ENCODE measurements at places on chromosomes 6 and 20. TPM values are rescaled to one million over a fixed set of nuclear protein-coding genes. Genes with fewer than 3 reads are reported as not detected.

GRCh38 chr6:24154121-24154520 lies 28.1 kb downstream of the NRSN1 start:
- no peak overlapping the region for H3K27ac ChIP-seq
- H3K4me1 ChIP-seq = no peaks in the 10 kb centered on the region
- no peaks in the 10 kb centered on the region for H3K27me3 ChIP-seq
- DNase-seq = no peak
- no peaks in the 10 kb centered on the region for H3K36me3 ChIP-seq

DNA sequence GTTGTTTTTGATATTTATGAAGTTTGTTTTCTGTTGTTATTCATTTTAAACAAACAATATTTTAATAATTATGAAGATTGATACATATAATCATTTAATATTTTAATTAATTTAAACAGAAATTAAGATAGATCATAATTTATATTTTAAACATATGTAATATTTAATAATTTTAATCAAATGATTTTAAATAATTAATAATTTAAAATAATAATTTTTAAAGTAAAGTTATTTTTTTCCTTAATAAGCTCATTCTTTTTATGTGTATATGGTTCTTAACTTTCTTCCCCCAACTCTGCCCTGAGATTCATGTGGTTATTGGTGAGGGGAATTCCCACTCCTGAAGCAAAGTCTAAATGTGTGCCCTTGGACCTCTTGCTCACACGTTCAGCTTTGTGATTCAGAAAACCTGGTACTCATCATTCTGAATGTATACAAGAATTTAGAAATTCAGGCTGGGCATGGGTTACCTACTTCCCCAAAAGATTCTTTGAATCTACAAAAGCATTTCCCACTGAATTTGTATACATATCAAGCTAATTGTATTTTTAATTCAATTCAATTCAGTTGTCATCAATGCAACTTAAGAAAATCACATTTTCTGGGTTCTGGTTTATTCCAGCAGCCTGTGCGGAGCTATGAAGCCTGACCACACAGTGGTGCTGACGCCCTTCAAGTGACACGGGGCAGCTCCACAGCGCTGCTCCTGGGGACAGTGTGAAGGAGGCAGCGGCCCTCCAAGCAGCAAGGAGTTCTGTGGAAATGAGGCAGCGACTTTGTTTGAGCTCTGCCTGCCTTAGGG lies 168.9 kb upstream of the UST start:
- H3K27ac ChIP-seq = no peak overlapping the region
- H3K4me1 ChIP-seq = no peaks in the 10 kb centered on the region
- H3K36me3 ChIP-seq = no peaks in the 10 kb centered on the region
- DNase-seq = peak; percentile 86

Gene SIRPD
- total RNA-seq = not detected

GRCh38 chr6:39488255-39488879 lies 165.9 kb upstream of the KCNK16 start:
- H3K36me3 ChIP-seq = no peaks in the 10 kb centered on the region
- no peaks in the 10 kb centered on the region for H3K27me3 ChIP-seq
- no peak overlapping the region for H3K4me3 ChIP-seq
- H3K27ac ChIP-seq = no peak overlapping the region
- H3K4me1 ChIP-seq = peaks cover under 1% of the 10 kb centered on the region
- DNase-seq = no peak

GRCh38 chr6:161044335-161044734 lies 52.8 kb downstream of the MAP3K4 start:
- no peaks in the 10 kb centered on the region for H3K27me3 ChIP-seq
- H3K36me3 ChIP-seq = peaks cover 3% of the 10 kb centered on the region
- no peaks in the 10 kb centered on the region for H3K4me1 ChIP-seq

Gene BTN1A1
- not detected for total RNA-seq

Gene CST5
- total RNA-seq = 1.7 TPM

Gene LGSN
- total RNA-seq = 1.6 TPM

- no peak overlapping the region for H3K27ac ChIP-seq
- no peak for DNase-seq
- H3K4me1 ChIP-seq = no peaks in the 10 kb centered on the region
- H3K27me3 ChIP-seq = no peaks in the 10 kb centered on the region
- H3K4me3 ChIP-seq = no peak overlapping the region
These were observed 469.1 kb downstream of the GJA1 start for GRCh38 chr6:121904559-121904958.

- H3K27me3 ChIP-seq = no peaks in the 10 kb centered on the region
- H3K27ac ChIP-seq = no peak overlapping the region
- H3K4me1 ChIP-seq = no peaks in the 10 kb centered on the region
- no peak overlapping the region for H3K4me3 ChIP-seq
- no peaks in the 10 kb centered on the region for H3K36me3 ChIP-seq
- DNase-seq = no peak
These were observed 112.3 kb upstream of the HDAC2 start for GRCh38 chr6:114083251-114083650.

DNA sequence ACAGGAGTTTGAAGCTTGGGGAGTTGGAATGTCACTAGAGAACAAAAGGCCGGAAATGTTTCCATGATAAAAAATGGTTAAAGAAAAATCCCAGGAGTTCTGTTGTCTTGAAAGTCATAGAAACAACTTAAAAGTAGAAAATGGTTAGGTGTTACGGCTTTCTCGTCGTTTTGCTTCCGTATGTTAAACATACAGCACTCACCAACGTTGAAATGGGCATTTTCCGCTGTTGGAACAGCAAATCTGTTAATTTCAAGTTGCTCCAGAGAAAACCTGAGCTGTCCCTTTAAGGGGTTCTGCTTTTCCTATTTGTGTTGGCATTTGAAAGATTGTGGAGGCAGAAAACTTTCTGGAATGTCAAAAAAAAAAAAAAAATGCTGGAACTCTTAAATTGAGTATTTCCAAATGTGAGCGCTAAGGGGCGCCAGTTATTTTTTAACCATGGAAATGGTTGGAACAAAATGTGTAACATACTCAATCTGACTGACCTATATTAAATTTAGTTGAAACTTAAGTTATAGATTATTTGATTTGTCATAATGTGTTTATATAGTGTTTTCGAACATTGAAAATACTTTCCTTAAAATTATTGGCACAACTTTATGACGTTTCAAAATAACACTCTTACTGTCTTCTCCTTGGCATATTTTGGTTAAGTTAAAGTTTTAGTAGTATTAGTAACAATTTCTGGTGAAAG lies 2.2 kb downstream of the QKI start:
- H3K36me3 ChIP-seq = no peaks in the 10 kb centered on the region
- no peak for DNase-seq
- H3K4me1 ChIP-seq = peaks cover 34% of the 10 kb centered on the region
- H3K27me3 ChIP-seq = no peaks in the 10 kb centered on the region
- H3K4me3 ChIP-seq = peak overlapping the region; percentile 93

DNA sequence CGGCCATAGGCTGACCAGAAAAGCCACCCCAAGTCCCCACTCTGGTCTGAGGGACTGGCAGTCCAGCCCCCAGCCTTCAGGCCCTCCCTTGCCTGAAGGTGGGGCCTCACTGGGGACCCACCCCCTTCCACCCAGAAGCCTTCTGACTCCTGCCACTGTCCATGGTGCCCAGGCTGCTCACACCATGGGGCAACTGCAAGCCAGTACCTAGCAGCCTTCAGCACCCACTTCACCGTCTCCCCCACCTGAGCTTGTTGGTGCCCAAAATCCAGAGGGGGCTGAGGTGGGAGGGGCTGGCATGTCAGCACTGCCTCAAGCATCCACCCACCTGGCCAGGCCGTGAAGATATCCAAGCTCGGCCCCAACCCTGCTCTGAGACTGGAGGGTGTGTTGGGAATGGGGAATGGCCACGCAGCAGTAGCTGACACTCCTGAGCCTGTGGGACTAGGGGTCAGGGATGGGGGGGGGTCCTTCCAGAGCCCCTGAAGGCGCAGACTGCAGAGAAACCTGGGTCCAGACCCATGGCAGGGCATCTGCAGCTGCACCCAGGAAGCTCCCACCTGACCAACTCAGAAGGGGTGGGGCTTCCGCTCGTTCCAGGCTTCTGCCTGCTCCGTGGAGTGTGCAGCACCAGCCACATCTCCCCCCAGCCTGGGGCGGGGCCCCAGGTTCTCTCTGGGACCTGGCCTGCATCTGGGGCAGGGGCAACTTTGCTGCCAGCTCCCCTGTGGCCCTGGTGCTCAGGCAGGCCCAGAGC lies 942.1 kb upstream of the EPHA7 start:
- no peak overlapping the region for H3K4me3 ChIP-seq
- no peak overlapping the region for H3K27ac ChIP-seq
- no peaks in the 10 kb centered on the region for H3K27me3 ChIP-seq
- no peak for DNase-seq
- no peaks in the 10 kb centered on the region for H3K4me1 ChIP-seq

- no peak overlapping the region for H3K27ac ChIP-seq
- H3K27me3 ChIP-seq = no peaks in the 10 kb centered on the region
These were observed 16.8 kb downstream of the POFUT1 start for GRCh38 chr20:32224463-32224862.

Gene OTOR
- total RNA-seq = not detected

DNA sequence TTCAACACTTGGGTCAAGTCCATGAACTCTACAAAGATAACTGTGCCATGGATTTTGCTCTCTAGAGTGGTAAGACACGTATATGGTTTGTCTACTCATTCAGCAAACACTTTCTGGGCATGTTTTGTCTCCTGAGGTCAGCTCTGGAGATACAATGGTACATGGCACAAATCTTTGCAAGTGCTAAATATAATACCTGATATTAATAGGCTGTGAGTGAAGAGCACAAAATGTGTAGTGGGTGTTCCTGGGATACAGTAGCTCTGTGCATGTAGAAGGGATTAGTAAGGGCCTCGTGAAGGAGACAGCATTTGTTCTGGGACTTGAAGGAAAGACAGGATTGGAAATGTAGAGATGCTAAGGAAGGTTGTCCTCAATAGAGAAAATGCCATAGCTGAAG lies 360.9 kb downstream of the BCKDHB start:
- no peak overlapping the region for H3K4me3 ChIP-seq
- no peaks in the 10 kb centered on the region for H3K36me3 ChIP-seq
- no peak for DNase-seq
- no peaks in the 10 kb centered on the region for H3K27me3 ChIP-seq
- H3K27ac ChIP-seq = no peak overlapping the region
- no peaks in the 10 kb centered on the region for H3K4me1 ChIP-seq

GRCh38 chr6:56767892-56768531 lies 125.3 kb upstream of the DST start:
- DNase-seq = no peak
- H3K4me1 ChIP-seq = peaks cover 15% of the 10 kb centered on the region
- H3K27ac ChIP-seq = no peak overlapping the region
- no peaks in the 10 kb centered on the region for H3K27me3 ChIP-seq
- no peaks in the 10 kb centered on the region for H3K36me3 ChIP-seq

- H3K36me3 ChIP-seq = no peaks in the 10 kb centered on the region
- H3K4me3 ChIP-seq = no peak overlapping the region
- peaks cover 9% of the 10 kb centered on the region for H3K4me1 ChIP-seq
- H3K27ac ChIP-seq = no peak overlapping the region
These were observed 135.3 kb upstream of the BMP2 start for GRCh38 chr20:6632187-6632586.

DNA sequence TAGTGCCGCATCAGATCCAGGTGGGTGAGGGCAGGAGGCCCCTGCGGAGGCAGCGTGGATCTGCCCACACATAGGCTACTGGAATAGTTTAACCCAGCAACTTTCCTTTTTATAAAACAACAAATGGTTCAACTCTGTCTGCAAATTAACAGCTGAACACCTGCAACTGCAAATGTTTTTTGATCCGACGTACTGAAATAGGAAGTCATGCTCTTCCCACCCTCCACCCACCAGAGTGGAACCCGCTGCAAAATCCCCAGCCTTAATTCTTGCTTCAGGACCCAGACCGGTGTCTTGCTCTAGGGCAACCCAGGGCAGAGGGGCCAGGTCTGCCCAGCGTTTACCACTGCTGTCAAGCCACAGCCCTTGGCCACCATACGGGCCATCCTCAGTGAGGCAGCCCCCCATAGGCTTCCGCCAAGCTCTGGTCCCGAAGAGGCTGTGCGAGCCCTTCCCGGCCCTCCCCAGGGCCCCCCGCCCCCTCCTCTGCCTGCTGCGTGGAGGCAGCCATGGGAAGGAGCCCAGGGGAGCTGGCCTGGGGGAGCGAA lies 334.3 kb downstream of the ZFAND3 start:
- H3K4me3 ChIP-seq = no peak overlapping the region
- H3K27me3 ChIP-seq = no peaks in the 10 kb centered on the region
- no peaks in the 10 kb centered on the region for H3K36me3 ChIP-seq
- H3K27ac ChIP-seq = no peak overlapping the region
- peaks cover 32% of the 10 kb centered on the region for H3K4me1 ChIP-seq
- DNase-seq = no peak

DNA sequence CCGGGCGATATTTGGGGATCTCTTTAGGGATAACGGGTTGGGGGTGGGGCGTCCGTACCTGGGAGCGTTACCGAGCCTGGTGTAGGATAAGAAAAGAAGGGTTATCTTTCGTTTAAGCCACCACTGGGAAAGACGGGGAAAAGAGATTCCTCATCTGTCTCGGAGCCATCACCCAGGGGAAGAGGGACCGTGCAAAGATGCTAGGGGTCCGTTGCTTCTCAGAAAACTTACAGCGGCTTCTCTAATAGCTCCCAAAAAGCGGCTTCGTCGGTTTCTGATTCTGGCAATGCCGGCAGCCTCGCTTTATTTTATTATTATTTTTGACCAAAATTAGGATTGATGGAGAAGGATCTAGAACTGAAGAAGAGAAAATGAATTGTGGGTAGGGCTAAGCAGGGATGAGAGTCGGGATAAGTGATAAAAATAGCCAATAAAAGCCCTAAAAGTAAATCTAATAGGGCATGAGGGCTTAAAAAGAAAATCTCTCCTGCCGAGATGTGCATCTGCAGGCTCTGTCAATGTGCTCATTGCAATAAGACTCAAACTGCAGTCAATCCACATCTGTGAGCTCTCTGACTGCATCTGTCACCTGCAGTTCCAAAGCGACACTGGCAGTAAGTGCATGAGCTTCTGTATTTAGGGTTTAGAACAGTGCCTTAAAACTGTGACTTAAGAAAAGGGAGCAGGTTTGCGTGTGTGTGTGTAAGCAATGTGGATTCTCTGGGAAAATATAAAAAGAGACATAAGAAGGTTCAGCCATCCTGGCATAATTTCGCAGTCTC lies 801 bp downstream of the TBPL1 start:
- H3K27ac ChIP-seq = peak overlapping the region; percentile 91
- H3K4me1 ChIP-seq = peaks cover 32% of the 10 kb centered on the region
- no peaks in the 10 kb centered on the region for H3K27me3 ChIP-seq
- no peak for DNase-seq

Gene RRBP1
- total RNA-seq = 143 TPM

GRCh38 chr6:77474973-77475372 lies 11.7 kb upstream of the HTR1B start:
- no peaks in the 10 kb centered on the region for H3K27me3 ChIP-seq
- no peaks in the 10 kb centered on the region for H3K4me1 ChIP-seq
- no peaks in the 10 kb centered on the region for H3K36me3 ChIP-seq
- peak; percentile 48 for DNase-seq
- no peak overlapping the region for H3K27ac ChIP-seq

DNA sequence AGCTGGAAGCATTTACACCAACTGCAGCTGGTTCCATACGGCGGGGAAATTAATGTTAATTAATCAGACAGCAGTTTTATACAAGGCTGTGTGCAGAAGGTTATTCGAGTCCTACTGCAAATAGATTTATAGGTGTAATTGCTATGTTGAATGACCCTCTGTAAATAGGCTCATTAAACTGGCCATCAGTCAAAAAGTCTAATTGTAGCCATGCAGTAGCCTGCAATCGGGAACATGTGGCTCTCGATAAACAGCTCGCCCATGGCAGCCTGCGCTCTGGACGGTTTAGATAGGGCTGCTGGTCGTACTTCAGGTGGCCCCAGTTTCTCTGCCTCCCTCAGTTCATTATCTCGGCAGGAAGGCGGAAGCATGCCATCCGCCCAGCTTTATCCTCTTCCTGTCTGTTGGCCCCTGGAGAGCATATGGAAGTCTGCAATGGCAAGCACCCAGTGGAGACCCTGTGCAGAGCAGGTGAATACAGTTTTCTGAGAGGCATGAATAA lies 143.2 kb downstream of the MBOAT1 start:
- H3K4me1 ChIP-seq = no peaks in the 10 kb centered on the region
- no peak overlapping the region for H3K4me3 ChIP-seq
- no peaks in the 10 kb centered on the region for H3K36me3 ChIP-seq
- H3K27ac ChIP-seq = no peak overlapping the region
- no peak for DNase-seq

All from upper lobe of left lung (tissue), 6 donors.